ENCODE measurements at places on chromosomes 12 and 14.

DNA sequence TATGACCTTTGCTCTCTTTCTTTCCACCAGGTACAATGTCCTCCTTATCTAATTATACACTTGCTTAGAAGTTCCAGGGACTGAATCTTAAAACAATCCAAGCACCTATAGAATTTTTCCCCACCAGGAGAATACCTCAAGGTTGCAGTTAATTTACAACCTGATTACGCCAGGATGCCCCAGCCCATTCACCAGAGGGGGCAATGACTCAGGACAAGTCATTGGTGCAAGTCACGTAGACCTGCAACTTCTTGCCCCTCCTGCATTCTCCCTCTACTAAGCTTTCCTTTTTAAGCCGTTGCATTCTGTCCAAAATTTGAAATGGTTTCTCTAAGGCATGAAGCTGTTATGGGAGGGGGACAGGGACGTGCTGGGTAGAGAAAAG lies 111.1 kb upstream of the SCAF11 start:
- DNase-seq, result no peak

GRCh38 chr14:94342334-94342934 lies 19.3 kb upstream of the SERPINA6 start:
- no peak for DNase-seq

GRCh38 chr14:70616646-70617045 lies 16.2 kb upstream of the MED6 start:
- DNase-seq, result no peak

DNA sequence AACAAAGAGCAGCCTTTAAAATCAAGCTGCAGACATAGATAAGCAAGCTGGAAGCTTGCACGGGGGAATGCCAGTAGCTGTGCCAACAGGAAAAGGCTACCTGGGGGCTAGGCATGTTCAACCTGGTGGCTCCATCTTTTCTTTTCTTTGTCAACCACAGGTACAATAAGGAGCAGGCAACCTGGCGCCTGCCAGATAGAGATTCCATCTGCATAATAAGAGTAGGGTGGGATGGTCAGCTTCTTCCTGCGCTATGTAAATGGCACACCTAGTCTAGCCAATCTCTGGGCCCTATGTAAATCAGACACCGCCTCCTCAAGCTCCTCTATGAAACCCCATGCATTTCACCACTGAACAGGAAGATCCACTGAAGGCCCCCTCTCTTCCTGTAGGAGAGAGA lies 87.4 kb upstream of the PKP2 start:
- no peak for DNase-seq

- no peak for DNase-seq
Measured at GRCh38 chr12:130079279-130079678, 83.0 kb upstream of the FZD10 start.

DNA sequence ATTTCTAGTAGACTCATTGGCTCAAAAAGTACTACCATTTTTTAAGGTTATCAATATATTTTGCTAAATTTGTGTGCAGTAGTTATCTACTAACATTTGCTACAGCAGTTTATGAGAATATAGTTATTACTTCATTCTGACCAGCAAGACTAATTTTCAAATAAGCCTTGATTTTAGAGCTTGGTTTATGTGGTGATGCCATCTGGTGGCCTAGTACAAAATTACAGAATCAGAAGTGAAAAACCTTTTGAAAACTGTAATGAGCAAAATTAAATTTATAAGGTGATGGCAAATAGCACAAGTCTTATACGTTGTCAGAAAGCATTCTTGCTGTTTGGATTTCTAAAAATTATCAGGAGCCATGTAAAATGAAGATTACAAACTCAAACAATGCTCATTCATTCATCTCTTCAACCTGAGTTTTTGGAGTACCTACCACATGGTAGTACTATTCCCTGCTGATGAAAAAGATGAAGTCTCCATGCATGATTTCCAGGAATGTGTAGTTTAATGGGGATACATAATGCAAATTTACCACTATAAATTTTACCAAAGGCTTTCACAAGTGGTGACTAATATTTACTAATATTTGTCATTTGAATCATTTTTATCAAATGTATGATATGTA lies 51.0 kb downstream of the MAGOHB start:
- DNase-seq, result peak; percentile 18

- peak; percentile 83 for DNase-seq
Measured at GRCh38 chr12:122951979-122952892, 14.0 kb downstream of the ABCB9 start.

DNA sequence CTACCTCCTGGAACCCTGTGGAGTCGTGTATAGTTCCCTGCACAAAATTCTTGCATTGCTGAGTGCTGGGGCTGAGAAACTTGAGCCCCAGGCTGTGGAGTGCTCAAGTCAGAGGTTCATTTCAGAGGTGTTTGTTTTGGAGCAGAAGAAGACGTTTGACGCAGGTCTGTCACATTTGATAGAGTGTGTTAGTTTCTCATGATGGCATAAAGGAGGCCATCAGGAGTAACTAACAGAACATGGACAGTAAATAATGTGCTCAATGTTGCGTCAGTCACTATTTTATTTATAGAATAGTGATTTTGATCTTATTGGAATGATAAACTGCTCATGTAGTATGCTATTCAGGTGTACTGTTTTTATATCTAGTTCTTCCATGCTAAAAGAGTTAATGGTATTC lies 44.2 kb downstream of the OTOGL start:
- no peak for DNase-seq

DNA sequence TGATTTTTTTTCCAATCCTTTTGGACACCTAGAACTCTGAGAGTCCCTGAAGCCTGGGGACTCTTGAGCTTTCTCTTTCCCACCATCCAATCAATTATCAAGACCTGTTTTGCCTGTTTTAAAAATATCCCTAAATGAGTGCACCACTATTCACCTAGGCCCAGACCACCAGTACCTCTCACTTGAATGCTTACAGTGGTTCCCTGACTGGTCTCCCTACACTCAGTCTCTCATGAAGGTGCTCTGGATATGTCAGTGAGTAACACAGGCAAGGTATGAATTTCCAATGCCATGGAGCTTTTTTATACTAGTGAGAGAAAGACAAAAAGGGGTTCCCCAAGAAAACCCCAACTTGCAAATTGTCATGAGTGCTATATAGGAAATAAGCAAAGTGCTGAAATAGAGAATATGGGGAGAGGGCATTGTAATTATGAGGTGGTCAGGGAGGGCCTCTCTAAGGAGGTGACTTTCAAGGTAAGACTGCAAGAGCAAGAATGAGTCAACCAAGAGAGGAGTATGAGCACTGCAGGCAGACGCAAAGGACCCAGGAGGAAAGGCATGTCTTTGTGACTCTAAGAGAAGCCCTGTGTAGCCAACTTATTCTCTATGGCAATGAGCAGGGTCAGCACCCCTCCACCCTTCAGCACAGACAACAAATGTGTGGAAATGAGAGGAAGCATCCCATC lies 85.3 kb upstream of the MBIP start:
- no peak for DNase-seq

GRCh38 chr12:46717868-46718267 lies 107.9 kb downstream of the SLC38A4 start:
- no peak for DNase-seq
